ENCODE measurements at places on chromosomes 11 and 22.

DNA sequence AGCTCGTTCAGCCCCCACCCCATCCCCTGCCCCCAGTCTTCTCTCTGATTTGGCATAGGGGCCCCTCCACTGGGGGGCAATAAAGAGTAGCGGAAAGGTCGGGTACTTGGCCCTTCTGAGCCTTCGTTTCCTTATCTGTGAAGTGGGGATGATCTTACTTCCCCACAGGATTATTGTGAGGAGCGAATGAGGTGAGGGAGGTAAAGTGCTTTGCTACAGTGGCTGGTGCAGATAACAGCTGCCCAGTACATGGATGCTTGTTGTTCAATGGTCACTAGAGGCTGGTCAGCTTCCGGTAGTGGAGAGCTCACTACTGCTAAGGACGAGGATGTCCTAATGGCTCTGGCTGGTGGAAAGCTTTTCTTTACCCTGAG, 101.2 kb downstream of the CEP164 start:
- DNase-seq, result no peak

- DNase-seq, result no peak
Measured at GRCh38 chr11:128133501-128133900, 453.9 kb downstream of the ETS1 start.

DNA sequence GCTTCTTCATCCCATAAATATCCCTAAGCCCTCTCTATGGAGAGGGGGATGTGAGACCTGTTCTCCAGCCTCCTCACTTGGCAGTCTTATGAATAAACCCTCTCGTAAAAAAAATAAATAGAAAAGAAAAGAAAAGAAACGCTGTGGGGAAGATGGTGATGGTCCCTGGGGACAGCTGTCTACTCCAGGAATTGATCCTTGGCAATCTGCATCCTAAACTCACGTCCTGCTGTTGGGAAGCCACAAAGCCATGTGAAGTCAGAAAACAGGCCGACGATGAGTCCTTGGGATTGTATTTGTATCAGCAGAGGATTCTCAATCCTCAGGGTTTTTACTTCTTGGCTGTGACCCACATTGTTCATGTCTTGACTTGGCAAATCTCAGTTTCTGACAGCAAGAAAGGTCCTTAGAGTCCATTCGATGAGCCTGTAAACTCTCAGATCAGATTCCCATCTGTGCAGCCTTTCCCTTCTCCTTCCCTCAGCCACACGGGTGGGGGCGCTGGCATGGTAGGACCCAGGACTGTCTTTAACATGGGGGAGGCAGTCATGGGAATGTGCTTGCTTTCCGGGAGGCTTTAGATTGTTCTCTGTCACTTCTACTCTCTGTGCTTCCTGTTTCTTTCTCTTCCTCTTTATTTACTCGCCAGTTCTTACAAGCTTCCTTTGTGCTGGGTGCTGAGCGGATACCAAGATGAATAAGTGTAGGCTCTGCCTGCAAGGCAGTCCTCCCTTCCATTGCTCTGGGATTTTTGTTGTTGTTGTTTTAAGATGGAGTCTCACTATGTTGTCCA, 24.9 kb downstream of the TCP11L1 start:
- DNase-seq, result no peak

DNA sequence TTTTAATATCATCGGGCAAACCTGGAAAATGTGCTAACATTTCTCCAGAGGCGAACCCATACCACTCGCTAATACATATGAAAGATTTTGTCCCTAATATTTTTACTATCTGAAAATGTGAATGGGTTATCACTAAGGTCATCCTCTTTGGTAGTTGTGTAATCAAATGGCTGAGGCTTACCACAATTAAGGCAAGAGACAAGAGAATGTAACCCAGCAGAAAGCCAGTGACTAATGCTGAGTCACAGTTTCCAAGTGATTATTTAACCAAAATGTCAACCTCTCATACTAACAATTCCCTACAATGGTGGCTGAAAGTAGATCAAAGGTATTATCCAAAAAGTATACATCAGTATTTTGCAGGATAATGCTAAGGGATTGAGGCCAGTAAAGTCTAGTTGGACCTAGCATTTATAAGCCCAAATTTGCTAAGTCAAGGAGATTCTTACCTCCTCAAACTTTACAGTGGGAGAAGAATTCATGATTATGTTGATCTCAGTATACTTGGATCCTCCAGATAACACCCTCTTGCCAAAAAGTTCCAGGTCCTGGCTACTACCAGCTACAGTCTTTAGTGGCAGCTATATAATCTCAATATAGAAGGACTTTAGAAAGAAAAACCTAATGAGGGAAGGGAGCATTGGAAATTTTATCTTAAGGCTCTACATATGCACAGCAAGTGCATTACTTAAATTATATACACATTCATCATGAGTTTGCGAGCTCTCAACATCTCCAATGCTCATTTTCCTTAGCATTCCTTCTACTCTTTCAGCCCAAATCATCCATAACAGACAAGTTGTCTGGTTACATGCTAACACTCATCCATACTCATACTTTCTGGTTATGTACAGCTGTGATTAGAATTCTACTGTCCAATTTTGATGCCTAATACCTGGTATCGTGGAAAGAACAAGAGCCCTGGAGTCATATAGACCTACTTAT, 25.4 kb downstream of the SIK3 start:
- no peak for DNase-seq

- peak; percentile 92 for DNase-seq
Measured at GRCh38 chr11:62487738-62488551, 58.7 kb downstream of the AHNAK start.

DNA sequence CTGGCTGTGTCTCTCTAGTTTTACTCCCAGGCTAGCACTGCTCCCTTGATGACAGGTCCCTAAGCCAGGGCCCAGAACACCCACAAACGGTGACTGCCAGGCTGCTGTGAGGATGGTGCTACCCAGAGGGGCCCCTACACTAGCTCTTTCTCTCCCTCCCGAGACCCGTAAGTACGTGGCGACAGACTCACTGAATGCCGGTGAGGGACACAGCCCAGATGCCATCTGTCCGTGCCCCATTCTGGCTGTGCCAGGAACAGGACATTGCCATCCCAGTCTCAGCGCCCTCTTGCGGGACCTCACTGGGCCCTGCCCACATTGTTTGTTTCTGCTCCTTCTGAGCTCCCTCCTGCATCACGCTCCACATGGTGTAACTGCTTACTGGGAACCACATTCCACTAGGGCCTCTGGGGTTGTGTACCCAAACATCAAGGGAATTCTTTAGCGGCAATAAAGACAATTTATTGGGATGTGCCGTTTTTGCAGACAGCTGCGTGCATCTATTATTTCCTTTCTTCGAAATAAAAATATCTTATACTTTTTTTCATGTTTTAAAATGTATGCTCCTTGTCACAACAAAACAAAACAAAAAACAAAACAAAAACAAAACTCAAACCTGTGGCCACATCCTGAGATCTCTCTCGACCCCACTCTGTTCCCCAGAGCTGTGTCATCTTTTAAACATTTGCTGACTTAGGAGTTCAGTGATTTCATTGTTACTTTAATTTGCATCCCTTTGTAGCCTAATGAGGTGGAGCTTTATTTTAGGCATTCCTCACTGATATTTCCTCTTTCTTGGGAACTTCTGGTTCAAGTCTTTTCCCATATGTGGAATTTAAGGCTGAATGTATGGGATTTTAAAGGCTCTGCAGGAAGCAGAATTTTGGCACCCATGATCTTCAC, 4.4 kb upstream of the TPCN2 start:
- no peak for DNase-seq

- no peak for DNase-seq
Measured at GRCh38 chr22:20024225-20024624, 3.3 kb downstream of the TANGO2 start.

GRCh38 chr22:44210722-44211121, 30.0 kb downstream of the PARVG start:
- DNase-seq, result no peak

DNA sequence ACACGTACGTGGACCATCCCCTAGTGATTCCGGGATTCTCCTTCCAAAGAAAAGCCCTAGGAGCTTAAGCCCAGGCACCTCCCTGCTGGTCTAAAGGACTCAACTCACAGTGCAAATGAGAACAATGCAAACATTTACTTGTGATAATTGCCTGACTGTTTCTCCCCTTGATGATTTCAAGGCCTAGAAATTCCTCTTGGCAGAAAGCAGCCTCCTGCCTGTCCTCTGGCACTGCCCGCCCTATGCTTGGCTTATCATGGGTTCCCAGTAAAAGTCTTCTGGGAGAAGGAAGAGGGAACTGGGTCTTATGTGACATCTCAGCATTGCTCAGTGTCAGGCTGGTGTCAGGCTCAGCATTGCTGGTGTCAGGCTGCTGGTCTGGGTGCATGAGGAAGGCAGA, 351.8 kb downstream of the SHANK2 start:
- DNase-seq, result no peak

DNA sequence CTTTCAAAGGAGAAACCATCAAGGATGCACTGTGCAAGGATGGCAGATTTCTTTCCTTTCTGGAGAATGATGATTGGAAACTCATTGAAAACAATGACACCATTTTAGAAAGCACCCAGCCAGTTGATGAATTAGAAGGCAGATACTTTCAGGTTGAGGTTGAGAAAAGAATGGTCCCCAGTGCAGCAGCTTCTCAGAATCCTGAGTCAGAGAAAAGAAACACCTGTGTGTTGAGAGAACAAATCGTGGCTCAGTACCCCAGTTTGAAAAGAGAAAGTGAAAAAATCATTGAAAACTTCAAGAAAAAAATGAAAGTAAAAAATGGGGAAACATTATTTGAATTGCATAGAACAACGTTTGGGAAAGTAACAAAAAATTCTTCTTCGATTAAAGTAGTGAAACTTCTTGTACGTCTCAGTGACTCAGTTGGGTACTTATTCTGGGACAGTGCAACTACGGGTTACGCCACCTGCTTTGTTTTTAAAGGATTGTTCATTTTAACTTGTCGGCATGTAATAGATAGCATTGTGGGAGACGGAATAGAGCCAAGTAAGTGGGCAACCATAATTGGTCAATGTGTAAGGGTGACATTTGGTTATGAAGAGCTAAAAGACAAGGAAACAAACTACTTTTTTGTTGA, 9.8 kb downstream of the FAM111A start:
- DNase-seq, result no peak

DNA sequence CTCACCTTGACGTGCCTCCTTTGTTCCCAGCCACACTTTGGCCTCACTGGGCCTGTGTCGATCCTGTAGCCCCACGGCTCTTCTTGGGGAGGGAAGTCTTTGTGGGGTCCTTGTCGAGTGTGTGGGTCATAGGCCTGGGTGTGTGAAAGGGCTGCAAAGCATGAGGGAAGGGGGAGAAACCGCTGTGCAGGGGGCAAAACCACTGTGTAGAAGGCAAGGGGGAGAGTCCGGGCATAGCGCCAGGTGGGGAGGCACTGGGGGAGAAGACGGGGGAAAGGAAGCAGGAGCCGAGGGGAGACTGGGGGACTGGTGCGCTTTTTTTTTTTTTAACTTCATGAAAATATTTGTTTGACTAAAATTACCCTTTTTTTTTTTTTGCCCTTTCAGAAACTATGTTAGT, 65.1 kb upstream of the RASD2 start:
- DNase-seq, result no peak

DNA sequence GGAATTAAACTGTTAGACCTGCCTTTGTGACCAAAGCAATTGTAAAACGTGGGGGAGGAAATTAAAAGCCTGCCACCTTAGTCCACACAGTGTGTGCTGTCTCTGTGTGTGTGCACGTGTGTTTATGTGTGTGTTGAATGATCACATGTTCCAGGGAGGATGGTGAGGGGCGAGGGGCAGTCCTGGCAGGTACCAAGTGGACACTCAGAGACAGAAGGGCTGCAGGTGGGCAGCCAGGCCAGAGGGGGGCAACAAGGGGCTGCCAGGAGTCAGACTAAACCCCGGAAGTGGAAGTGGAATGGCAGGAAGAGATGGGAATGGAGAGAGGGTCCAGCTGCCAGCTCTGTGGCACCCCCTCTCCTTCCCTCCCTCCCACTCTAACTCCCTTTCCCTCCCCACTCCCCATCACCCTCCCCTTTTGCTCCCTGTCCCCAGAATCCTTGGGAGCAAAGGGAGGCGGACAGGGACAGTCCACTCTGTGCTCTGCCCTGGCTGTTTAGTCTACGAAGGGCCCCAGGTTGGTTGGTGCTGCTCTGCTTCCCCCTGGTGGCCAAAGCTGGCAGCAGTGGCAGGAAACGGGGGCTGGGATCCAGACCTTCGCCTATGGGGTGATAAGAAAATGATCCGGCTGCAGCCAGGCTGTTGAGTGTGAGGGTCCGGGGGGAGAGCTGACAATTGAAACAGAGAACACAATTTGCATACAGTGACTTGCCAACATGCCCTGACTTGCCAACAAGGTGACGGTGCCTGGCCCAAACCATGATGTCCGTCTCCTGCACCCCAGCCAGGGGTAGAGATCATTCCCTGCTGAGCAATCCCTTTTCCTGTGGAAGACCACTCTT, 24.4 kb downstream of the P2RY2 start:
- DNase-seq, result peak; percentile 70

- DNase-seq, result no peak
Measured at GRCh38 chr11:11370255-11370961, 17.4 kb upstream of the CSNK2A3 start.

GRCh38 chr11:70019576-70020011, 58.5 kb upstream of the ANO1 start:
- DNase-seq, result no peak

GRCh38 chr22:41092847-41093411, 537 bp downstream of the EP300 start:
- DNase-seq, result no peak

- no peak for DNase-seq
Measured at GRCh38 chr11:3817181-3817800, 8.9 kb downstream of the PGAP2 start.

DNA sequence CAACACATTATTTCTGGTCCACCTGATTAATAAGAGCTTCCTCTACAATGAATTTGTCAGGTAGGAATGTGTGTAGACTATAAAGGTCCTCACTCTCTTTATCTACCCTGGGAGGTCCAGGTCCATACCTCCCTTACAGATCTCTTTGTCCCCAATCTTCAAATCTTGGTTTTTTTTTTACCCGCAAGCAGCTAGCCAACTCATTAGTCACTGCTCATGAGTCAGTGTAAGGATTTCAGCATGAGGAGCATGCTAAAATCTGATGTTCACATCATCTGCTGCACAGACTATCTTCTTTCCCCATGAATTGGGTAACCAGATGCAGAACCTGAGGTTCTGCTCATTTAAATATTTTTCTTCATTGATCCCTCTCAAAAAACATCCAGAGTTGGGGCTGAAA, 397.0 kb upstream of the ISX start:
- DNase-seq, result no peak

GRCh38 chr11:47961383-47961782, 19.0 kb upstream of the PTPRJ start:
- no peak for DNase-seq

- no peak for DNase-seq
Measured at GRCh38 chr22:46287873-46288751, 8.6 kb upstream of the GTSE1 start.

GRCh38 chr11:134065381-134065780, 3.5 kb upstream of the JAM3 start:
- DNase-seq, result no peak
